ENCODE measurements at places on chromosomes 6 and 20. TPM values are rescaled to one million over a fixed set of nuclear protein-coding genes. Genes with fewer than 3 reads are reported as not detected.

The SNAP25 gene
- 0.38 TPM for total RNA-seq

The BNIP5 gene
- not detected for total RNA-seq

The MYLIP gene
- total RNA-seq: 30.1 TPM

The LINC00237 gene
- not detected for total RNA-seq

- no peaks in the 10 kb centered on the region for H3K27me3 ChIP-seq
- DNase-seq: no peak
- H3K27ac ChIP-seq: no peak overlapping the region
Measured at GRCh38 chr6:127775371-127775770, 125.5 kb downstream of the THEMIS start.

DNA sequence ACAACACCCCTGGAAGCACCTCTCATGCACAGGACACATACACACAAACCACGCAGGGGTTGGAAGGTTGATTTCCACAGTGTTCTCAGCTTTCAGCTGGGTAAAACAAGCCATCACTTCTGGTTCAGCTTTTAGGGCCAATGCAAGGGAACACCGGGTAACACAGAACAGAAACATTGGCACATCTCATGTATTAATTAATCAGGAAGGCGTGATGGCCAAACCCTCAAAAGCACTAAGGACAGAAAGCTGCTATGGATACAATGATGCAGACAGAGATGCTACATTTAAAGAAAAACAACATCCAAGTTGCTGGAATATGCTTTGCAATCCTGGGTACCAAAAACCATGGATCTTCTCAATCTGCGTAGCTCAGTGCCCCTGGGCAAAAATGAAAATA is 104.3 kb upstream of the BEND6 start:
- H3K4me3 ChIP-seq: peak overlapping the region; percentile 99
- no peak for DNase-seq
- peaks cover 10% of the 10 kb centered on the region for H3K27me3 ChIP-seq
- peaks cover 66% of the 10 kb centered on the region for H3K4me1 ChIP-seq
- peak overlapping the region; percentile 100 for H3K27ac ChIP-seq

GRCh38 chr6:31826793-31827285 is 699 bp upstream of the HSPA1B start:
- H3K4me3 ChIP-seq: peak overlapping the region; percentile 92
- peaks cover 4% of the 10 kb centered on the region for H3K27me3 ChIP-seq
- DNase-seq: peak; percentile 22
- peak overlapping the region; percentile 96 for H3K27ac ChIP-seq

- DNase-seq: no peak
- H3K4me1 ChIP-seq: peaks cover 8% of the 10 kb centered on the region
- H3K27ac ChIP-seq: peak overlapping the region; percentile 42
Measured at GRCh38 chr20:57600320-57601210, 19.7 kb downstream of the ZBP1 start.

DNA sequence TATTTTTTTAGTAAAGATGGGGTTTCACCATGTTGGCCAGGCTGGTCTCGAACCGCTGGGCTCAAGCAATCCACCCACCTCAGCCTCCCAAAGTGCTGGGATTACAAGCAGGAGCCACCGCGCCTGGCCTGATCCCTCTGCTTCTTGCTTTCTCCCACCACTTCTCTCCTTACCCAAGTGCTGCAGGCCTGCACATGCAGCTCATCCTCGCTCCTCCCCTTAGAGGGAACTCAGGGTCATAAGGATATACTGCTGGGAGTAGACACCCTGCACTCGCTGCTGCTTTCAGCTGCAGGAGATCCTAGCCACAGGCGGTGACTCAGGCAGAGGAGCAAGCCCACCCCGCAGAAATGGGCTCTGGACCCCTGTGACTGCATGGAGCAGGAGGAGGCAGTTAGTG is 40.0 kb upstream of the FANCE start:
- H3K27ac ChIP-seq: no peak overlapping the region
- H3K27me3 ChIP-seq: peaks cover 5% of the 10 kb centered on the region
- peaks cover 17% of the 10 kb centered on the region for H3K4me1 ChIP-seq
- H3K36me3 ChIP-seq: peaks cover 25% of the 10 kb centered on the region
- DNase-seq: no peak

DNA sequence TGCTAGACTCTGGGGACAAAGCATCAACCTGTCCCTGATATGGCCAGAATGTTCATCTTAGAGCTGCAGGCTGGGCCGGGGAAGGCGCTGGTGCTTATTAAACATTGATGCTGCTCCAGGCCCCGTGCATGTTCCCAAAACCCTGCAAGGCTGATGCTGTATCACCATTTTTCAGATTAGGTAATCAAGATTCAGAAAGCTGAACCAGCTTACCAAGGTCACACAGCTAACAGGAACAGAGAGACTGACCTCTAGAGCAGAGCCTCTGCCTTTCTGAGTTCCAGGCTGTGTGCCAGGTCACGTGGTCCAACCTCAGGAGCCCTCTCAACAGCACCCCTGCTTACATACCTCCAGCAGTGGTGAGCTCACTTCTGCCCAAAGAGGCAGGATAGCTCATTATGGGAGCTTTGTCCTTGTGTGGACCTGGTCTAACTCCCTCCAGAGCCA is 16.1 kb upstream of the VSTM2L start:
- no peak overlapping the region for H3K4me3 ChIP-seq
- H3K27me3 ChIP-seq: peaks cover 7% of the 10 kb centered on the region
- H3K4me1 ChIP-seq: peaks cover 2% of the 10 kb centered on the region

- H3K27me3 ChIP-seq: no peaks in the 10 kb centered on the region
- H3K36me3 ChIP-seq: no peaks in the 10 kb centered on the region
- H3K27ac ChIP-seq: no peak overlapping the region
- DNase-seq: no peak
- H3K4me1 ChIP-seq: no peaks in the 10 kb centered on the region
Measured at GRCh38 chr6:136494059-136494458, 56.2 kb downstream of the MAP7 start.

- peaks cover 1% of the 10 kb centered on the region for H3K27me3 ChIP-seq
- H3K27ac ChIP-seq: no peak overlapping the region
- DNase-seq: no peak
- no peaks in the 10 kb centered on the region for H3K4me1 ChIP-seq
Measured at GRCh38 chr20:46674253-46675083, 14.8 kb downstream of the TP53RK start.

DNA sequence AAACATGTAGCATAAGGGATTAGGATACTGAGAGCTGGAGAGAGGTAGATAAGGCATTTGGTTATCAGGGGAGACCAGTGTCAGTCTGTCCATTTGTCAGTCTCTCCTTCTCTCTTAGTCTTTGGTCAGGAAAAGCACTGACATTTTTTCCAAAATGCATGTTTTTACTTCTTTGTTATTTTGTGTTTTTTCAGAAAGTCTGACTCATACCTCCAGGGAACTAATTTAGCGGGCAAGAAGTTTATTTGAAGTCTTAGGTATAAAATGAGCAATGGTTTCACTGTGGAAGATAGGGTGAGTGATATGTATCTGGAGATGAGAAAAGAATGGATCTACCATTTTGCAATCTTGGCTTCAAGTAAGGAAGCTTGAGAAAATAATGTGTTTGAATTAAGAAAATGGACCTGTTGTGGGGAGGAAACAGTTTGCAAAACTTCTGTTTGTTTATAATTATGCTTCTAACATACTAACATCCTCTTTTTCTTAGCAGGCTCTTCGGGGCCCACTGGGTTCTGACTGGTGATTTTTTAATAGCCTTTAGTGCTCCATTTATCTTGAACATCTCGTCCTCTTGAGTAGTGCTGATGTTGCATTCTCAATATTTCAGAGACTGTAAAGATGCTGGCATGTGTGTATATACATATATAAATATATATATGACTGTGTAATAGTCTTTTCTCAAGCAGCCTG is 66.9 kb upstream of the FABP7 start:
- no peak for DNase-seq
- H3K27ac ChIP-seq: peak overlapping the region; percentile 5
- peaks cover 1% of the 10 kb centered on the region for H3K27me3 ChIP-seq
- H3K4me3 ChIP-seq: no peak overlapping the region
- H3K36me3 ChIP-seq: no peaks in the 10 kb centered on the region
- peaks cover 6% of the 10 kb centered on the region for H3K4me1 ChIP-seq

- DNase-seq: no peak
- no peak overlapping the region for H3K4me3 ChIP-seq
Measured at GRCh38 chr6:14453712-14454472, 336.3 kb downstream of the CD83 start.

- H3K36me3 ChIP-seq: peaks cover 4% of the 10 kb centered on the region
- peak; percentile 11 for DNase-seq
- peaks cover 5% of the 10 kb centered on the region for H3K27me3 ChIP-seq
Measured at GRCh38 chr20:63536241-63536977, 767 bp downstream of the PTK6 start.

DNA sequence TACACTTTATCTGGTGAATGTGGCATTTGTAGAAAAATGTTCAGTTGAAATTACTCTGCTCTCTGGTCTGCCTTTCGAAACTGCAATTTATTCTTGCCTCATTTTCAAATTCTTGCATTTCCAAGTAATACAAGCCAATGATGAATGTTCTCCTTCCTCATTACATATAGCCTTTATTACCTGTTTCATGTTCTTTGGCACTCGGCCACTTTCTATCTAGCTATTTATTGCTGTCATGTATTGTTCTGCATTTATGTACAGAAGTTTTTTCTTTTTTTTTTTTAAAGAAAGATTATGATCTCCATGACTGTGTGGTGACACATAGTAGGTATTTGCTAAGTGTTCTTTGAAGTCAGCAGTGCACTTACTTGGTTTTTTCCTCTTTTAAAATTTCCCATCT is 261.4 kb downstream of the ZFAND3 start:
- no peaks in the 10 kb centered on the region for H3K27me3 ChIP-seq
- no peaks in the 10 kb centered on the region for H3K36me3 ChIP-seq
- H3K4me3 ChIP-seq: no peak overlapping the region
- no peaks in the 10 kb centered on the region for H3K4me1 ChIP-seq

- peak overlapping the region; percentile 87 for H3K4me3 ChIP-seq
- H3K4me1 ChIP-seq: peaks cover 12% of the 10 kb centered on the region
- DNase-seq: no peak
- peak overlapping the region; percentile 57 for H3K27ac ChIP-seq
- no peaks in the 10 kb centered on the region for H3K36me3 ChIP-seq
Measured at GRCh38 chr6:37783856-37784584, 35.5 kb upstream of the ZFAND3 start.

GRCh38 chr20:18802012-18802634 is 11.5 kb upstream of the SCP2D1 start:
- no peak for DNase-seq
- H3K4me3 ChIP-seq: no peak overlapping the region
- H3K27me3 ChIP-seq: peaks cover 2% of the 10 kb centered on the region
- H3K36me3 ChIP-seq: no peaks in the 10 kb centered on the region
- H3K4me1 ChIP-seq: peaks cover 5% of the 10 kb centered on the region

DNA sequence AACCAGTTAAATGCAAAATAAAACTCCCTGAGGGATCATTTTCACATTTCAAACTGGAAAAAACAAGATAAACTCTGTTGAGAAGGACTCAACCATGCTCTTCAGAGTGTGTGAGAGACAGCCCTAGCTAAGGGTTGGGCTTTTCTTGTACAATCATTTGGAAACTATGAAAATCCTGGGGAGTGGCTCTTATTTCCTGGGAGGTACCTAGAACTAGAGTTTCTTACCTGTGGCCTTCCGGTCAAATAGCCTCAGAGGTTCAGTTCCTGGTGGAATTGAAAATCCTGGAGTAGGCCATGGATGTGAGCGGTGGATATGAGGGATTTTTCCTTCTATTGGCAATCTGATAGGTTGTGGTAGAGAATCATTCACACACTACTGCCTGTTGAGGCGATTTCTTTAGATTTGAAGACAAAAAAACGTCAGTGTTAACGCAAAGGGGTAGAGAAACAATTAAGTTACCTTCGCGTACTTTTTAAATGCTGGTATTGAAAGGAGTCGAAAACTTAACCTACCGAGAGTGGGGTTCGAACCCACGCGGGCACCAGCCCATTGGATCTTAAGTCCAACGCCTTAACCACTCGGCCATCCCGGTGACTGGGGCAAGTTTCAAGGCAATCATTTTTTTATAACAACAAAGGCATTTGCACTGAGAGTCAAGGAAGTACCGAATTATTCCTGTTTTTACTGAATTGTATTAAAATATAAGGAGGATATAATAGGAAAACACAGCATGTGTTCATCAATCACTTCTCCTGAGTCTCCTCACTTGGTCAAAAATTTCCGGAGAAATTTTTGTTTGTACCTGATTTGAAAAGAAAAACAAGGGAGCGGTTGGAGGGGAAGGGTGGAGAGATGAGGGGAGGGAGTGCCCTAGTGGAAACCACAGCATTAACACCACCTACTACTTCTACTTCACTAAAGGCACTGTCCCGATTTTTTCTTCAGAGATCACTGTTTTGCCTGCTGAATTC is 191.3 kb downstream of the OR2B2 start:
- H3K4me1 ChIP-seq: peaks cover 5% of the 10 kb centered on the region
- peaks cover 1% of the 10 kb centered on the region for H3K27me3 ChIP-seq
- no peaks in the 10 kb centered on the region for H3K36me3 ChIP-seq
- H3K27ac ChIP-seq: no peak overlapping the region
- peak overlapping the region; percentile 31 for H3K4me3 ChIP-seq

DNA sequence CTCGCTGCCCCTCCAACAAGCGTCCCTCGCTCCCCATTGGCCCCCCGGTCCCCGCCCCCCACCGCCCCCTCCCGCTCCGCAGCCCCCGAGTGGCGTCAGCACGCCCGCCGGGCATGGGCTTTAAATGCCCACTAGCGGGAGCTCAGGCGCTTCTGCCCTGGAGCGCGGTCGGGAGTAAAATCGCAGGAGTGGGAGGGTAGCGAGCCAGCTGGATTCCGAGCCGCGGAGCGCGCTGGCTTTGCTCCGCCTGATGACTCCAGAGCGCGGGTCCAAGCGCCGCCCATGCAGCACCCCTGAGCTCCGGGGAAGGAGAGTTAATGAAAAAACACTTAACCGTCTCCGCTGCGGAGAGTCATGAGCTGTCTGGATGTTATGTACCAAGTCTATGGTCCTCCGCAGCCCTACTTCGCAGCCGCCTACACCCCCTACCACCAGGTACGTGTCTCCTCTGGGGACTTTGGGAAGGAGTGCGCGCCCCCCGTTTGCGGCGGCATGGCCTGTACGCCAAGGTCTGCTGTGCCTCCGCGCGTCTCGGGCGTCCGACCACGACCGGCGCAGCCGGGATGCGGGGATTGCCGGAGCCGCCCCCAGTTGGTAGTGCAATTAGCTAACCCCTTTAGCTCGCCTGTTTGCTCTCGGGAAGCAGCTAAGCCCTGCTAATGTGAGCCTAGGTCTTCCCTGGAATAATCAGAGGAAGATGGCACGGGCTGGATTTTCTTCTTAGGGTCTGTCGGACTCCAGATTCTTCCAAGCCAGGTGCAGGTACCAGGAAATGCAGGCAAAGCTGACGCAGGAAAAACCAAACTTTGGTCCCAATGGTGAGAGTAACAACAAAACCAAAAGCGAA is at the start of gene VGLL2:
Gene VGLL2 (plus strand): TSS at position 149 of the 847 bp plus-strand sequence. CDS start 206 bp downstream, at position 355.
- no peaks in the 10 kb centered on the region for H3K36me3 ChIP-seq
- peak within 1 kb of the TSS; percentile 87 for H3K4me3 ChIP-seq
- H3K4me1 ChIP-seq: peaks cover 3% of the 10 kb centered on the region
- peak; percentile 61 for DNase-seq

GRCh38 chr6:155523821-155524651 is 68.4 kb upstream of the NOX3 start:
- H3K27me3 ChIP-seq: peaks cover 4% of the 10 kb centered on the region
- no peak overlapping the region for H3K27ac ChIP-seq
- no peaks in the 10 kb centered on the region for H3K36me3 ChIP-seq
- no peak for DNase-seq
